ENCODE measurements at places on chromosomes 7 and 10.

DNA sequence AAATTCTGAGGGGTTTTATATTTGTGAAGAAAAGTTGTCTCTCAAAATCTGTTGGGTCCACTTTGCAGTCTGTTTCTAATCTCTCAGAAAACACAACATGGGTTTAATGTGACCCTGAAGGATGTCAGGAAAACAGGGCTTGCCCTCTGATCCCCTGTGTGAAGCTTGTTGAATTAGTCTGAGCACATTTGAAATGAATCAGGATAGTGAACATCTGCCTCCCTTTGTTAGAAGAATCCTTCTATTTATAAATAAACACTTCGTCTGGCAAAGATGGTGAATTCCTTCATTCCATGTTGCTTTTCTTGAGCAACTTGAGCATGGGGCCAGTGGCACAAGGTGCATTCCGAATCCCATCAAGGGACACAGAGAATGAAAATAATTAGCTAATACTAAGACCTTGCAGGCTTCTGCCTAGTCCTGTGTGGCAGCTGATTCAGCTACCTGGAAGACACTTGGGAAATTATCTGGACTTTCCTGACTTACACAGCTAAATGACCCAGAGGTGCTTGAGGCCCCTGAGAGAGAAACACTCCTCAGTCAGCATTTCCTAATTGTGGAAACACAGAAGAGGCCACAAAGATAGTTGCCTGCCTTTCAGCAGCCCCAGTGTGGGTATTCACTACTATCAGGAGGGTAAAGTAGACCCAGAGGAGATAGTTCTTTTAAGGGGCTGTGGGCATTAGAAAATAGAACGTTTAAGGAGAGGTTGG lies 305.5 kb downstream of the C7orf25 start:
- DNase-seq: no peak

DNA sequence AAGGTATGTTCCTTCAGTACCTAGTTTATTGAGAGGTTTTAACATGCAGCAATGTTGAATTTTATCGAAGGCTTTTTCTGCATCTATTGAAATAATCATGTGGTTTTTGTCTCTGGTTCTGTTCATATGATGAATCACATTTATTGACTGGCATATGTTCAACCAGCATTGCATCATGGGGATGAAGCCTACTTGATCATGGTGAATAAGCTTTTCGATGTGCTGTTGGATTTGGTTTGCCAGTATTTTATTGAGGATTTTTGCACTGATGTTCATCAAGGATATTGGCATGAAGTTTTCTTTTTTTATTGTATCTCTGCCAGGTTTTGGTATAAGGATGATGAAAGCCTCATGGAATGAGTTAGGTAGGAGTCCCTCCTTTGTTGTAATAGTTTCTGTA lies 204.0 kb upstream of the GNAI1 start:
- no peak for DNase-seq

DNA sequence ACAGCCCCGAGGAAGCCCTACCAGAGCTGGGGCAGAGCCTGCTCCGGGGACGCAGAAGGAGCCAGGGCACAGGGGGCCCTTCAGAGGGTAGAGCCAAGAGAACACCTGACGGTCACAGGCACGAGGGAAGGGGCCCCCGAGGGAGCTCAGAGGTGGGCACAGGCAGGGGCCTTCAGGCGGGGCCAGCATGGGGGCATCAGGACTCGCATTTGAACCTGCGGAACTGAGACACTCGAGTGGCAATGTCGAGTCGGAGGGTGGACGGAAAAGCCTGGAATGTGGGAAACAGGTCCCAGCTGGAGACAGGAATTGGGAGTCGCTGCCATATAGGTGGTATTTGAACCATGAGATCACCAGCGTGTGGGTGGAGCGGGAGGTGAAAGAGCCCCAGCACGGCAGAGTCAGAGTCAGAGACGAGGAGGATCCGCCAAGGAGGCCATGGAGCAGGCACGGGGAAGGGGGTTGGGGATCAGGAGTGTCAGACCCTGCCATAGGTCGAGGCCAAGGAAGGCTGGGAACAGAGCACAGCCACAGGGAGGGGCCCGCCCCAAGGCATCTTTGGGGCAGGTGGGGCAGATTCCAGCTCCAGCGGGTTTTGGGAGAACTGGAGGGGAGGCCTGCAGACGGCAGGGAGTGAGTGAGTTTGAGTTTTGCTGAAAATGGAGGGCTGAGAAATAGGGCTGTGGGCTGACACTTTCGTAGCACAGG lies 13.8 kb downstream of the STK32C start:
- no peak for DNase-seq

GRCh38 chr10:101050208-101051069 lies 11.3 kb upstream of the KAZALD1 start:
- peak; percentile 69 for DNase-seq

GRCh38 chr7:73963252-73963822 lies 64.6 kb upstream of the ELN start:
- no peak for DNase-seq

- DNase-seq: no peak
Measured at GRCh38 chr10:93554316-93554663, 12.2 kb upstream of the FFAR4 start.

- no peak for DNase-seq
Measured at GRCh38 chr10:115095758-115096157, 2.6 kb downstream of the ATRNL1 start.

- DNase-seq: peak; percentile 18
Measured at GRCh38 chr10:79984851-79985250, 35.9 kb upstream of the SFTPD start.

DNA sequence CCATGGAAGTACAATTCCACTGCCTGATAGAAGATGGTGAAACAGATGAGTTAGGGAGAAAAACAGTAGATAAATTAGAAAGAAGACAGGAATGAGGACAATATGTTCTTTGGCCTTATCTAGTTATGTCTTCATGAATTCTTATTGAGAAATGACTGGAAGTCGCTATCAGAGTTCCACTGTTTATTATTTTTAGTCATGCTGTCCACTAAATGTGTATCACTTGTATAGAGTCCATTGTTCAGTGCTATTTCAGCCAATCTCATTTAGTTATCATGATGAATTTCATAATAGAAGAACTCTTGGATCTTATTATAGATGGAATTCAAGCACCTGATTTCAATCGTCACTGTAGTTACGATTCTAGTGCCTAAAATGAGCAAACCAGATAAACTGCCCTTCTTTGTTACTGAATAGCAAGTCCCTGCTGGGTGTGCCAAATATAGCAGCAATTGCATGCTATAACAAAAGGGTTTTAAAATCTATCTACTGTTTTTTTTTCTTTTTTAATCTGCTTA lies 177.7 kb upstream of the COL1A2 start:
- no peak for DNase-seq

DNA sequence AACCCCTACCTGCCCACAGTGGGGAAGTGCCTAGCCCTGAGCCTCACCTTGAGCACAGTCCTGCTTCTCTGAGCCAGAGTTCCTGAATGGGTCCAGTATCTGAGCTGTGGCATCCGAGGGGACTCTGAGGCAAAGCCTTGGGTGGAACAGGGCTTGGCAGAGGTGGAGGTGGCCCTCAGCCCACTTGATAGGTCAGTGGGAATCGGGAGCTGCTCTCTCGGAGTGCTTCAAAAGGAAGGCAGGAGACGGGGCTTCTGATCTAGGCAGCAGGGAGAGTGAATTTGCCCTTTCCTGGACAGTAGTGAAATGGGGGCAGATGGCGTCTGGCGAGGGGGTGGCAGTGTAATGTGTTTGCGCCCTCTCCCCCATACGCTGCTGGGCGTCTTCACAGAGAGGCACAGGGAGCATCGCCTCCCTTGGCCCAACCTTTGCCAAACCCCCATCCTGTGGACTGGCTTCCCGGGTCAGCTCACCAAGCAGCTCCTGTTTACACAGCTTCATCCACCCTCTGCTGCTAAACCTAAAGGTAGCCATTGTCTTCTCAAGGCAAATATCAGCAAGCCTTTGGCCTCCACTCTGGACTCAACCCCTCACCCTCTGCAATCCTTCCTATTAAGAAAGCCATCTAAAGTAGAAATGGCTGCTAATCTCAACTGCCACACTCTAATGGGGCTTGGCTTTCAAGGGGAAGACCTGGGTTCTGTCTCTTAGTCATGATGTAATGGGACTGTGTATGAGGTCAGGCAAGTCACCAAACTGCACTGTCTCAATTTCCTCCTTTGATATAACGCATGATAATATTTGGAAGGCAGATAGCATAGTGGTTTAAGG lies 21.1 kb upstream of the VDAC2 start:
- no peak for DNase-seq

DNA sequence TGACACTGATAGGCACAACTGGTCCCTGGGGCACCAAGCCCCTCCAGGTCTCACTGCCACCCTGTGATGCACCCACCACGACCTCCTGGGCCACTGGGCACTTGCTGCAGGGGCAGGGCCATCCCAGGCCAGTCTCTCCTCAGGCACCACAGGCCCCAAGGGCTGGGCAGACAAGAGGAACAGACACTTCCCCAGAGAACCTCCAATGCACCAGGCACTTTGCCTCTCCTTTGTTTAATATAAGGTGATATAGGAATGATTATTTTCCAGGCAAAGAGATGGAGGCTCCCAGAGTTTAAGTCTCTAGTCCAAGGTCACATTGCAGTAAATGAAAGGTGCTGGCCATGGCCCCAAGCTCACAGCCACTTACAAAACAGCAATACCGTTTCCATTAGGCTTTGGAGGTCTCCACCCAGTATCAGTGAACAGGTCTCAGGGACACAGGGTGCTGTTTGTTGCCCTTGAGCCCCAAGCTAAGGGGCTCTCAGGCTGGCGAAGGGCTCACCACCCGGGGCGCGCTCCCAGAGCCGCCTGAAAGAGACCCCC lies 4.5 kb downstream of the DEPP1 start:
- DNase-seq: no peak

DNA sequence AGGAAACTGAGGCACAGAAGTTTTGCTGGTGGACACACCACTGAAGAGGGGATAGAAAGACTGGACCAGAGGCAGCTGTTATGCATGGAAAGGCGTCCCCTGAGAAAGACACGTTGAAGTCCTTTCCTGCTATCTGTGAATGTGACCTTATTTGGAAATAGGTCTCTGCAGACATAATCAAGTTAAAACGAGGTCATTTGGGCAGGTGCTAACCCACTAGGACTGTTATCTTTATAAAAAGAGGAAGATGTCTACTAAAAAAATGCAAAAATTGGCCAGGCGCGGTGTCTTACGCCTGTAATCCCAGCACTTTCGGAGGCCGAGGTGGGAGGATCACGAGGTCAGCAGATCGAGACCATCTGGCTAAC lies 31.6 kb downstream of the ELMO1 start:
- DNase-seq: no peak

DNA sequence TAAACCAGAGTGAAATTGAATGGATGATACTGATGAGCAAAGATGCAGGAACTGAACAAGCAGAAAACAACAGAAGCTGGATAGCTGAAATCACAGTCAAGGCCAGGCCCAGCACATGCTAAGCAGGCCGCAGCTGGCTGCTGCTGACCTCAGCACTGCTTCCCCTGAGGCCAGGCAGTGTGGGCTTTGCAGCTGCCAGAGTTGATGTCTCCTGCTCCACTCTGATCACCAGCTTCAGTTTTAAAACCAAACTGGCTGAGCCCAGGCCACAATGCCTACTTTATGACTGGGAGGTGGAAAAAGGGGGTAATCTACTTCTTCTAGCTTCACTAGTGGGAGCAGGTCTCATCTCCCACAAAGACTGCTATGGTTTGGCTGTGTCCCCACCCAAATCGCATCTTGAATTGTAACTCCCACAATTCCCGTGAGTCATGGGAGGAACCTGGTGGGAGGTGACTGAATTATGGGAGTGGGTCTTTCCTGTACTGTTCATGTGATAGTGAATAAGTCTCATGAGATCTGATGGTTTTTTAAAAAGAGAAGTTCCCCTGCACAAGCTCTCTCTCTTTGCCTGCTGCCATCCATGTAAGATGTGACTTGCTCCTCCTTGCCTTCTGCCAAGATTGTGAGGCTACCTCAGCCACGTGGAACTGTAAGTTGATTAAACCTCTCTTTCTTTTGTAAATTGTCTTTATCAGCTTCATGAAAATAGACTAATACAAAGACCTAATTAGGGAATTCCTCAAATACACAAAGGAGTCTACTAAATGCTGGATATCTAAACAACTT lies 136.4 kb upstream of the ITGB1 start:
- no peak for DNase-seq

GRCh38 chr7:135978624-135979023 lies 1.5 kb upstream of the MTPN start:
- no peak for DNase-seq

- DNase-seq: no peak
Measured at GRCh38 chr7:128853799-128854198, 8.9 kb upstream of the ATP6V1F start.

- no peak for DNase-seq
Measured at GRCh38 chr10:48332871-48333216, 26.4 kb downstream of the MAPK8 start.

GRCh38 chr7:48035967-48036478 lies 680 bp downstream of the C7orf57 start:
- DNase-seq: no peak

GRCh38 chr7:94530109-94530508 lies 20.5 kb downstream of the CASD1 start:
- no peak for DNase-seq

DNA sequence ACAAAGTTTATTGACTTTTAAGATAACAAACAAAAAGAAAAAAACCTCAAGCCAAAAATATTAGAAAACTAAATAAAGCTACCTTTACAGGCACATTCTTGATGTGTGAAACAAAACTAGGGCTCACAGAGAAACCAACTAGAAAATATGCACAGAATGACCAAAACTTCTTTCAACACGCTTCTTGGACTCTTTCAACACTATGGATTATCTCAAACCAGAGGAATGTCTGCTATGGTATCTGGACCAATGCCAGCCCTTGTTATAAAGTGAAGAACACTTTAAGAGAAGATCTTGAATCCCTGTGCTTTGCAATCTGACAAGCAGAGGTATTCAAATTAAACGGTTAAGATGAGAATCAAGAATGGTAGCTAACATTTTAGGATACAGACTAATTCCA lies 76.6 kb downstream of the DNAJC1 start:
- no peak for DNase-seq

GRCh38 chr7:37440738-37441385 lies 7.8 kb downstream of the ELMO1 start:
- no peak for DNase-seq

DNA sequence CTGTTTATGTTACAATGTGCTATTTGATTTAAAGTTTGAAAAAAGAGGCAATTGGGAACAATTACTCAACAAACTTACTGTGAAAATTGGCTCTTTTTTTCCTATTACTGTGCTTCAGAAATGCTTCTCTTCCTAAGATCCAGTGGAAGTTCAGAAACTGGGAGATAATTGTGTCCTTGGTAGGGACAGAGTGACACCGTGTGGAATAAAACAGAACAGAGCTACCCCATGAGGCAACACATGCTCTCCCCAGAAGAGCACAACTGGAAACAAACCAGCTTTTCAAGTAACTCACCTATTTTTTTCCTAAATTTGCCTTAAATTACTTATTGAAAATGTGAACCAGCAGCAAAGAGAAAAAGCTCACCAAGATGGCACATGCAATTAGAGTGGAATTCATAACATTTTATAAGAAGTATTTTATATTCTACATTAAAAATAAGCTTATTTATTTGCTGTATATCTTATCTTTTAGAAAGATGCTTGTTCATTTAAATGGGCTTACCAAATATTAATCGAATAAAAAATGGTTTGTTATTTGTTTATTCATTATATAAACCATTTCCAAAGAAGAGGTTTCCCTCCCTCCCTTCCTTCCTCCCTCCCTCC lies 346.1 kb upstream of the ANKRD30A start:
- DNase-seq: no peak

- DNase-seq: no peak
Measured at GRCh38 chr7:99737726-99738125, 2.7 kb upstream of the CYP3A7 start.

All from activated T-cell treated with anti-CD3 and anti-CD28 coated beads for 24 hours (primary cell).